GOT3 (cell line): ENCODE measurements at places on chromosomes 1 and 21.

DNA sequence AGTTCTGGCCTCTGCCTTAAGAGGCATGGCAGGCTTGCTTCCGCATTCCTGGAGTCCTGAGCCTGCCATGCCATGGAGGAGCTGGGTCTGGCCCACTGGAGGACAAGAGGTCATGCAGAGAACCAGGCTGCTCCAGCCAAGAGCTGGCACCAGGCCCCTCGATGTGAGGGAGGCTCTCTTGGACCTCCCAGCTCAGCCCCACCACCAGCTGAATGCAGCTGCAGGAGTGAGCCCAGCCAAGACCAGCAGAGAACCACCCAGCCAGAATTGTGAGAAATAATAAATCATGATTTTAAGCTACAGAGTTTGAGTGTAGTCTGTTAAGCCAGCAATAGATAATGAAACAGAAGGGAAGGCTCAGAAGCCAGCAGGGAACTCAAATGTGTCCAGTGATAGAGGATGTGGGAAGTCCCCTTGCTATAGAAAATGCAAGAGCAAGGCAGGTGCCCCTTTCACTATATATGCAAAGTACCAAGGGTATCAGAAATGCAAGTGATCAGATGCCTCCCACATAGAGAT is 118.4 kb downstream of the HIVEP3 start:
- DNase-seq, result no peak

- DNase-seq, result no peak
Observed at GRCh38 chr1:223006917-223007648, 136.0 kb downstream of the TLR5 start.

- DNase-seq, result no peak
Observed at GRCh38 chr1:912740-913301, 10.9 kb upstream of the SAMD11 start.

GRCh38 chr1:168585191-168585590 is 8.8 kb downstream of the XCL1 start:
- DNase-seq, result no peak

DNA sequence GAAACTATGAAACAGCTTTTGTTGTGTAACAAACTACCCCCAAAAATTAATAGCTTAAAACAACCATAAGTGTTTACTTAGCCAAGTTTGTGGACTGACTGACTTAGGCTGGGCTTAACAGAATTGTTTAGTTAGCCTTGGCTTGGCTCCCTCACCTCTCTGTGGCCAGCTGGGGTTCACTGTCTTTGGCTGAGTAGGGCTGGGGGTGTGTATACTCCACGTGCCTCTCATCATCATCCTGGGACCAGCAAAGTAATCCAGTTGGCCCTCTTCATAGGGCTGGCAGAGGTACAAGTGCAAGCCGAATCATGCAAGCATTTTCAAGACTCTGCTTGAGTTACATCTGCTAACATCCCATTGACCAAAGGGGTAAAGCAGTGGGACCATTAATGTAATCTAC is 252.3 kb downstream of the BRINP2 start:
- DNase-seq, result no peak

GRCh38 chr21:27804515-27804914 is 837.6 kb upstream of the ADAMTS5 start:
- DNase-seq, result no peak

DNA sequence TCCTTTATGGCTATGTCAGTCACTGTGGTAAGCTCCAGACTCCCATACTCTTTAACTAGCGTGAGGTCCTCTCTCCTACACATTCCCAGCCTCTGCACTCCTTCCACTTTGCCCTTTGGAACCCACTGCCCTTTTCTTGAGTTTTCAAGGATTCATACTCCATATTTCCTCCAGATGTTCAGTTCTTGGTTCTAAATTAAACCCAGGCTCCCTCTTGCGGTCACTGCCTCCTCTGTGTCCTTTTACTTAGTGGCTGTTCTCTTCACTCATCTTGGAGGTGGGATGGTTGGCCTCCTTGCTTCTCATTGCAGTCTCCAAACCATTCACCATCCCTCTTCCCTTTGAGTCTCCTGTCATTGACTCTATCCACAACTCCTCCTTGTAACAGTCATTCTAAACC is 208.1 kb downstream of the TGFB2 start:
- DNase-seq, result no peak

DNA sequence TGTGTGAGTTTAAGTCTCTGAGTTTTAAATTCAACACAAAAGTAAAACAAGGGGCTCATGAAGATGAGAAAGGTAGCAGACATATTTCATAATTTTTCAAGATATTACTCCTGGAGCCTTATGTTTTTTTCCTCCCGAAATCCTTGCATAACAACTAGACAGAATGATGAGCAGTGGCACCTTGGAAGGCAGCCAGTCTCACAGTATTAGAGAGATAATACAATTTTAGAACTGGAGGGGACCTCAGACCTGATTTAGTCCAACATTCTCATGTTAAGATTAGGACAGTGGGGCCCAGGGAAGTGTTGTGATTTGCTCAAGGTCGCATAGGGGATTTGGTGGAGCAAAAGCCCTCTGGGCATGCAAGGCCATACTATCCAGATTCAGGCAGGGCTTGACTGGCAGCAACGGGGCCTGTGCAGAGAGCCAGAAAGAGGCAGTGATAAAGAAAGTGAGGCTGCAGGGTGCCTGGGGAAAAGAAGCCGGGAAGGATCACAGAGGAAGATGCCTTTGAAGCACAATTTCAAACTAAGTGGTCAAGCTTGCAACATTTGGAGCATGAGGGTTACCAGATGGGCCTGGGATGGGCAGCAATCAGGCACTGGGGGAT is 31.4 kb upstream of the BCL9 start:
- DNase-seq, result no peak

GRCh38 chr1:151072224-151072623 is 1.7 kb downstream of the GABPB2 start:
- DNase-seq, result no peak

DNA sequence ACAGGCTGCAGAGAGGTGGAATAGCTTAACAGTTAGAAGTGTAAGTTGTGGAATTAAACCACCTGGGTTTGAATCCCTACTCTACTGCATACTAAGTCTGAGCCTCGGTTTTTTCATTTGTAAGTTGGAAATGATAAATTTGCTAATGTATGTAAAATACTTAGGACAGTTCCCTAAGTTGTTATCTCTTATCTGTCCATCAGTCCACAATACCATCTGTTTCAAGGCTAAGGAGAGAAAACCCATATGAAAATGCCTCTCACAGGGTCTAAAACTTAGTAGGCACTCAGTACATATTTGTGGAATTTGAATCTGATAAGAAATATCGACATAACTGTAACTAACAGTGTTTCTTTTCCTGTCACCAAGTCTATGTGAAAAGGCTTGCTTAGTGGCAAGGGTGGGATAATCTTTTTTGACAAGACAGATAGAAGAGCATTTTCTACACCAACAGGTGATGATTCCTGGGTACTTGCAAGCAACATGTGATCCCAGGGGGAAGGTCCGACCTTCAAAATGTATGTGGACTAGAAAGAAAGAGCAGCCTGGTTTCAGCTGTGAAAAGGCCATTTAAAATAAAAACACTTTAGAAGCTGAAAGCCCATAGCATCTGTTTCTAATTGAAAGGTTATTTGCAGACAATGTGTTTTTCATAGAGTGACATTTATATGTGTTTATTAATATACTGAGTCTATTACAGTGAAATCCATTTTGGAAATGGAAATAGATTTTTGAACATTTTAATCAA is 202.9 kb downstream of the HHAT start:
- DNase-seq, result no peak

DNA sequence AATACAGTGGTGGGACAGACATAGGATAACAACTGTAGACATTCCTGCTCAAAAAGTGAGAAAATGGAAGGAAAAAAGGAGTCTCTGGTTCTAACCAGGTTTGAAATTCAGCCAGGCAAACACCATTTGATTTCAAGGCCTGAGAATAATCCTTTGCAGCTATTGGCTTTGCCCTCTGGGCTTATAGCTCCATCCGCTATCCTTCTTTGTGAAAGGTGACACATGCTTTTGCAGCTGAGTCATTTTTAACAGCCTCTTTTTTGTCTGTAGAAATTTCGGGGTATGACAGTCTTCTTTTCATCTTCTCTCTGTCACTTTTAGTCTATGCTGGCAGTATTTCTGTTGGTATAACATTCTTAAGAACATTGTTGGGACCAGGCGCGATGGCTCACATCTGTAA is 16.2 kb downstream of the SDHC start:
- DNase-seq, result no peak

DNA sequence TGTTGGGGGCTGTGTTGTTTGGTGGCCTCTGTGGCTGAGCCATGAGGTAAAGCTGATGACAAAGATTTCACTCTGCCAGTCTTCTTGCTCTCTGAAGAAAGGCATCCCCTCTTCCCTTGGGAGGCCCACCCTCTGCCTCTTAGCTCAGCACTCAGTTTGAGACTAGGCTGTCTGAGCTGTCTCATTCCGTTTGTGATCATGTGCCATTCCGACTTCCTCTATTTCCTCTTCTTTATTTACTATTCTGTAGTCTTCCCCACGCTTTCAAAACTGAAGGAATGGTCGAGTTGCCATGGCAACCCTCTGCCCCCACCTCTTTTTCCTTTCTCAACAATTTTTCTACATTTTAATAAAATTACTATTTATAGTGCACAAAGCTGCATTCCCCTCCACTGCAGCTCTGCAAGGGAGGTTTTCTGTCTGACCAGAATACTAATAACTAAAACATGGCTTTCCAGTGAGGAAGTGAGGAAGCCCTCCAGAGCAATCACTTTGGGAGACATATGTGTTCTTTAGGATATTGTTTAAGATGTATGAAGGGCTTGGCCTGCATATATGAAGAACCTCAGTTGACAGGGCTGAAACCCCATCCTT is 30.8 kb downstream of the KCNA3 start:
- DNase-seq, result no peak

DNA sequence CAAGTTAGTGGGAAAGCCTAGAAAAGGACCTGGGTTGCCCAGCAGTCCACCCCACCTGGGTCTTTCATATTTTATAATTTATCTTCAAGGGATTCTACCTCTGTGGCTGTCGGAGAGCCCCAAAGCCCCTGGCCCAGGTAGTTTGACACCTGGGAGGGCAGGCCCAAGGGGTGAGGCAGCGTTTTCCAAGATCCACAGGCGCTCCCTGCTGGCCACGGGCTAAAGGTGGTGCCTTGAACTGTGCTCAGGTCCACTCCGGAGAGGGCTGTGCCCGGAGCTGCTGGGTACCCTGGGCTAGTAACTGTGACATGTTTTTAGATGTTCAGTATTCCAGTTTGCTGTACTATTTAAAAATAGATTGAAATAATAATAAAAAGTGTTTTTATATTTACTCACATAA is 37.2 kb upstream of the CRNN start:
- DNase-seq, result no peak

GRCh38 chr21:30962013-30962412 is 76.3 kb downstream of the KRTAP19-8 start:
- DNase-seq, result no peak

DNA sequence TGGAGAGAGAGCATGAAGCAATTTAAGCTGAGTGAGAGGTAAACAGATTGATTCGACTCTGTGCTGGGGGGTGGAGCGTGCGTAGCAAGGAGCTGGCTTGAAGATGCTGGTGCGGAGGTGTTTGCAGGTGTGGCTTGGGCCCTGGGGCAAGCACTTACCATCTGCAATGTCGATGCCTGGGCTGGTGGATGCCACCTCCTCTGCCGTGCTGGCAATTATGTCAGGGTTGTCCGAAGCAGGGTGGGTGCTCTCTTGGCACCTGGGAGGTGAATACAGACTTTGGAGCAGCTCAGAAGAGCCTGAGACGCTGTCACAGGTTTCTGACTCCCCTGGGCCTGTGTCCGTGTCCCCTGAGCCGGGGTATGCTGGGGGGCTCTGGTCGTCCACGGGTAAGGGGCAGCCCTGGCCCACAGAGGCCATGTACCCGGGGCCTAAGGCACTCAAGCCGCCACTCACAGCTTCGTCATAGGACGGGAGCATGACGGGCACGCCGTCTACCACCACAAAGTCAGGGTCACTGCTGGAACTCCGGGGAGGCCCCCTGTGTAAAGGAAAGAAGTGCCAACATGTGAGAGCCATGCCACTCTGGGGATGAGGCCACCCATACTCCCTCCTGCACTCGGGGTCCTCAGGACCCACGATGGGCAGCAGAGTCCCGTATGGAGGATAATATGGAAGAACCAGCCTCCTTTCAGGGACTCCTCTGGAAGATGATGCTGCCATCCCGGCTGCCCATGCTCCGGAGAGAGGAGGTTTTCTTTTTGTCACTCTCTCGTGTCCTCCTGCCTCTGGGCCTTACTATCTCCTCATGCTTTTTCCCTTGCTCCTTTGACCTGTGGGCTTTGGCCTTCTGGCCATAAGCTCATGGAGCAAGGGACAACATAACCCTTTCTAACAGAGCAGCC is 80.3 kb upstream of the TLR5 start:
- no peak for DNase-seq

DNA sequence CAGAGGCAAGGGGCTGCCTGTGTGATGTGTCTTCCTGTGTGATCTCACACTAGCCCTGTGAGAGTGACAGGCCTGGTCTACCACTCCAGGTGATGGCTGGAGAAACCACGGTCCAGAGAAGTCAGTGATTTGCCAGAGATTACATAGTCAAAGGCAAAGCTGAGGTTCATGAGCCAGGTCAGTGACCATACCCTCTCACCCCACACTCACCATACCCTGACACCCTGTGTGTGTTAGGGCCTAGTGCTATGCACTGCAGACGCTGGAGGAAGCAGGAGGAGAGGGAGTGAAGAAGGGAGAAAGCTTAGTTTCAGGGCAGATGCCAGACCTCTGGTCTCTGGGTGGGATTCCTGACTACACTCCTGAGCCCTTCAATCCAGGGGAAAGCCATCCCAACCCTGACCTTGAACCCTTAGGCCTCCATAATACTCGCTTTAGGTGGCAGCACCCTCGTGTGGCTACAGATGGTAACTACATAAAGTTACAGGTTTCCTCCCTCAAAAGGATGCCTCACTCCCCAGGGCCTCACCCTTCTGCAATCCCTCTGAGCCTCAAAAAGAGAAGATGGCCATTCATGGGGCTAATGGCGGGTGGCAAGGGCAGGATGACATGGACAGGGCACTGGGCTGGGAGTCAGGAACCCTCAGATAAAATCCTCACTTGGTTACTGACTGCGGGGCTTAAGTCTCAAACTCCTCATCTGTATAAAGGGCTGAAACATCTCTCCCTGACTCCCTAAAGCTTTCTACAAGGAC is 20.8 kb upstream of the SDC3 start:
- no peak for DNase-seq

DNA sequence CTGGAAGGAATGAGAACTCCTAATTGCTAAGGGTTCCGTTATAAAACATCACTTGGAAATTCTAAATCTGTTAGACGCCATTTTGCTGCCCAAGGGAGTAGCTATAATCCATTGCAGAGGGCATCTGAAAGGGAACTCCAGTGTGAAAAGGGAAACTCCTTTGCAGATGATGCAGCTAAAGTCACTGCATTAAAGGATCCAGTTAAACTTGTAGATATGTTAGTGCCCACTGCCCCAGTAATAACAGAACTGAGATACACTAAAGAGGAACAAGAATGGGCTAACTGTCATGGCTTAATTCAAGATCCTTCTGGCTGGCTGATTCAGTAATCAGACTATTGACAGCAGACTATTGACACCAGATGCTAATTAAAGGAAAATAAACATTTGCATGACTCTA is 81.8 kb upstream of the KIAA0040 start:
- DNase-seq, result no peak
